Right kidney (tissue), 9 donors: ENCODE measurements at places on chromosomes 2 and 18.

GRCh38 chr18:32878436-32878835 is 105.6 kb upstream of the KLHL14 start:
- DNase-seq = no peak

DNA sequence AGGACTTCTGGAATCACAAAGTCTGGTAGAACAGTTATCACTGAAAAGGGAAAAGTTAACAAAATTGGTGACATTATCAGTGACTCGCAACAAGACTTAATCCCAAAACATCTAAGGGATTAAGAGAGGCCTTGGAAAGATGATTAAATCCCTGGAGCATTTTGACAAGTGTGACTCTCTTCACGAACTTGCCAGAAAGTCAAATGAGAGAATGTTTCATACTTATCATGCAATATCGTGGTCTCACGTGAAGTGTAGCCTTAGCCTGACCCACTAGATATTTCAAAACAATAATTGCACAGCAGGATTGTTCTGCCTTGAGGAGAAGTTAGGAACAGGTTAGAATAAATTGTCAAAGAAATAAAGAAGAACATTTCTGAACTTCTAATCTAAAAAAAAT is 104.5 kb downstream of the COL6A3 start:
- no peak for DNase-seq

- no peak for DNase-seq
Measured at GRCh38 chr2:36318547-36318946, 37.0 kb upstream of the CRIM1 start.

GRCh38 chr2:218362606-218363005 is 5.9 kb downstream of the CATIP start:
- DNase-seq = no peak

- DNase-seq = no peak
Measured at GRCh38 chr2:103847276-103847675, 1006.6 kb upstream of the POU3F3 start.
